Astrocyte of the cerebellum (primary cell): ENCODE measurements at places on chromosomes 4 and X.

DNA sequence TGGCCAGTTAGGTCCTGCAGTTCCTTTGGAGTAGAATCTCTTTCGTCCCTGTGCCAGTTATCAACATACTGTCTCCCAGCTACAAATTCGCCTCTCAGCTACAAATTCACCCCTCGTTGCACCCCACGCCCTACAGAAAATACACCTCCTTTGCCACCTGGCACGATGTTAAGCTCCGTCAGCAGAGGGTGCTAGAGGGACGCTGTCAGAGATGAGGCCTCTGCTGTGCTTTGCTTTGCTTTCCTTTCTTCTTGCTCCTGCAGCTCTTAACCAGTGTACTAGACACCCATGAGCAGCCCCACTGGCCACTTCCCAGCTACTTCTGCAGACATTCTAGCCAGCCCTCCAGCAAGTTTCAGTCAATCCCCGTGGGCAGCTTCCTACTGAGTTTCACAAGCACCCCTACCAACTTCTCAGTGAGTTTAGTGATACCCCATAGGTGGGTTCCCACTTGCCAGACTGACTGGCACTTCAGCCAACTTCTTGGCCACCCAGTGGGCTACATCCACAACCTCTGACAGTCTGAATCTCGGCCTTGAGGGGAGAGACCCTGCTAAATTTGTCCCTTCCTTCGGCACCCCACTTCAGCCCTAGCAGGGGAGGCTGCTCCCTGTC is 21.8 kb downstream of the HAUS3 start:
- peak; percentile 53 for DNase-seq

DNA sequence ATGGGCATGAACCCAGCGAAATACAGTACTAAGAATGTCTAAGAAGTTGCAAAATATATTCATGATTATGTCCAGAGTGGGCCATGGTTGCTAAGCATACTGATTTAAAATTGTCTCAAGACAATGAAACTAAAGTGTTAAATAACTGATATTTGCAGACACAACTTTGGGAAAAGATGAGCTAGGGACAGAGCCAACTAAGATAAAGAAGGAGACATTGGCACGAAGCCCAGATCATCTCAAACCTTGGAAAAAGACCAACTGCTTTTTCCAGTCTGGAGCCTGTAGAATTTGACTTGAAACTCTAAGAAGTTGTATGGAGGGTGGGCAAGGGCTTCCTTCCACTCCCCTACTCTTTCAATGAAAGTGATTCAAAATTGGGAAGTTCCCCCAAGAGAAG is 108.5 kb upstream of the GLRA2 start:
- DNase-seq, result no peak

GRCh38 chr4:94559351-94559806 is 107.6 kb downstream of the PDLIM5 start:
- DNase-seq, result no peak

- no peak for DNase-seq
These were observed 60.9 kb downstream of the C4orf46 start for GRCh38 chr4:158610790-158611189.

DNA sequence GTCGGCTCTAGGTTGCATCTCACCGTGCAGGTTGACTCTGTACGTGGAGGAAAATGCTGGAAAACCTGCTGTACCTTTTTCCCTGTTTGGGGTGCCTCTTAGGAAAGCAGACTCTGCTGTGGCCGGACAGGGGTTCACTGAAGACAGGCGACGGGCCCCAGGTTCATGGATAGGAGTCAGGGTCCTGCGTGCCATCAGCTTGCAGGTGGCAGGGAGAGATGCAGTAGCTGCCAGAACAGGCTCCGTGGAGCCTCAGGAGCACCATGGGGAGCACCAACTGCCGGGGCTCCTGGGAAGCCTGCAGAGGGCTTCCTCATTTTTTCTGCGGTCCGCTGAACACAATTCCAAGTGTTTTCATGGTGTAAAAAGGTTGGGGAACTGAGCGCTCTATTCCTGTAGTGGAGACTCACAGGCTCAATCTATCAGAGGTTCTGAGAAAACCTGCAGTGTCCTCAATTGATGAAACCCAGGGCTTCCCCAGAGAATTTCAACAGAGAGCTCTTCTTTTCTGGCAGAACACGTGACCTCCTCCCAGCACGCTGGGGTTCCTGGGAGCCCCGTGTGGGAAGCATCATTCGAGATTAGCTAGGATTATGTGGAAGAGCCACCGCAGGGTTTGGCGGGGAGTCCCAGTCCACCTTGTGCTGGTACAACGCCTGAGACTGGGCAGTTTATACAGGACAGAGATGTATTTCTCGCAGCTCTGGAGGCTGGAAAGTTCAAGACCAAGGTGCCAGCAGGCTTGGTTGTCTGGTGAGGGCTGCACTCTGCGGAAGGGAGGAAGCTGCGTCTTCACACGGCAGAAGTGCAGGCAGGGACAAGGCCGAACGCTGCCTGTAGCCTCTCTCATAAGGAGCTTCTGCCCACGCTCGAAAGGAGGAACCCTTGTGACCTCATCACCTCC is 1.6 kb downstream of the HTRA3 start:
- no peak for DNase-seq

DNA sequence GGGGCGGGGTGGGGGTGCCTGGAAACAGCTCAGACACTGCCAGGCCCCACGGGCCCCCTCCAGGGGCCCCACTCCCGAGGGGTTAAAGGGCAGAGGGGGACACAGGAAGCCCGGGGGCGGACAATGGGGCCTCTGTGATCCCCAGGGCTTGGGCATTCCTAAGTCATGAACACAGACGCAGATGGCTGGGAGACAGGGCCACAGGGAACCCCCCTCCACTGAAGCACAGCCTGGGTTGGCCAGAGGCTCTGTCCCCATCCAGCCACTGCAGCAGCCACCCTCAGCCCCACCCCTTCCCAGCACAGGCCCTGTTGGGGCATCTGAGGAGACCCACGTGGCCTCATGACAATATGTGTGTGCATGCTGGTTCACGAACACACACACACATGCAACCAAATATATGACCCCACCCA is 3.9 kb downstream of the L1CAM start:
- no peak for DNase-seq

- peak; percentile 28 for DNase-seq
These were observed 395.1 kb downstream of the RAB28 start for GRCh38 chr4:13088726-13089658.

DNA sequence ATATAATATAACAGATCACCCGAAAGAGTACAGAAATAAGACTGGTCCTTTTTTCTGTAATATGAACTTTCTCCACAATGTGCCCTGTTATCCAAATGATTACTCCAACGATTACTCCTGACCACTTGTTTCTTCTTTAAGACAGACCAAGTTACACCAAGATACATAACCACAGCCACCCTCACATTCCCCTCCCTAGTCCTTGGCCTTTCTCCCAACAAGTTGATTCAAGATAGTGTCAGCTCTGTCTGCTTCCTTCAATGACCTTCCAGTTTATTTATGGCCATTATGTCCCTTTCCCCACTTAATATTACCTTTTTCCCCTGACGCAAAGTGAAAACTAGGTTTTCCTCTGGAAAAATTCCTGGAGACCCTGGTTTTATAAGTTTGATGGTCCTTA is 397.2 kb downstream of the FAM47B start:
- DNase-seq, result no peak

- no peak for DNase-seq
These were observed 58.6 kb downstream of the COL25A1 start for GRCh38 chr4:109243871-109244270.

GRCh38 chr4:7793186-7793585 is 146.5 kb downstream of the AFAP1 start:
- no peak for DNase-seq
